ENCODE measurements at places on chromosomes 2 and 18. TPM values are rescaled to one million over a fixed set of nuclear protein-coding genes. Genes with fewer than 3 reads are reported as not detected.

The SPDYA gene
- polyA plus RNA-seq: 0.09 TPM

The ALLC gene
- not detected for polyA plus RNA-seq

The PFN4 gene
- not detected for polyA plus RNA-seq

The COL5A2 gene
- 4.7 TPM for polyA plus RNA-seq

The ATOH8 gene
- polyA plus RNA-seq: 0.74 TPM

The TUBB8B gene
- polyA plus RNA-seq: 1.3 TPM

The GKN1 gene
- polyA plus RNA-seq: not detected

The KIAA1328 gene
- 2.6 TPM for polyA plus RNA-seq

The TXNDC2 gene
- polyA plus RNA-seq: 0.11 TPM

The C2orf66 gene
- polyA plus RNA-seq: not detected
